Esophagus muscularis mucosa (tissue), 4 donors: ENCODE measurements at places on chromosomes 12 and 14. TPM values are rescaled to one million over a fixed set of nuclear protein-coding genes. Genes with fewer than 3 reads are reported as not detected.

- no peak for DNase-seq
Observed at GRCh38 chr12:105738051-105738450, 400.7 kb downstream of the NUAK1 start.

DNA sequence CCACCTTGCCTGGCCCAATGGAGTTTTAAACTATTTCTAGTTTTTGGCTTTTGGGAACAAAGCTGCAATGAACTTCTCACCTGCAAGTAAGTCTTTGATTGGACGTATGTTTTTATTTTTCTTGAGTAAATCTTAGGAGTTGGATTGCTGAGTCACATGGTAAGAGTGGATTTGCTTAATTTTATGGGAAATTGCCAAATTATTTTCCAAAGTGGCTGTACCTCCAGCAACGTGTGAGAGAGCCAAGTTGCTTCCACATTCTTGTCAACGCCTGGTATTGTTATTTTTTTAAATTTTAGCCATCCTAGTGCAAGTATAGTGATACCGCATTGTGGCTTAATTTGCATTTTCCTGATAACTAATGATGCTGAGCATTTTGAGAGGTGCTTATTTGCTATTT is 136.6 kb downstream of the LMNTD1 start:
- DNase-seq: no peak

GRCh38 chr14:34699873-34700621 is 14.3 kb downstream of the CFL2 start:
- DNase-seq: no peak

DNA sequence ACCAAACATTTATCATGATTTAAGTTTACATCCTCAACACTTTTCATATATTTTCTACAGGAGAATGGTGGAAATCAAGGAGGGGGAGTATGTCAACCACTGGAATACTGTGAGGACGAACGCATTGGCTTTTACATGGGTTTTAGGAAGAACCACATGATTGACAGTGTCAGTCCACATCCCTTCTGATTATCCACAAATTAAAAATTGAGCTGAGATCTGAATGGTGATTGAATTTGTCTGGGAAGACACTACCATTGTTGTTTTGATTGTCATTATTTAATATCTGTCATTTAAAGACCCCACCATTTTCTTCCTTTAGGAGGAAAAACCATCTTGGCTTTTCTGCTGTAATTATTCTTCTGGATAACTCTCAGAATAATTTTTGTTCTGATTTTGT is 31.3 kb upstream of the KLRF1 start:
- DNase-seq: no peak

DNA sequence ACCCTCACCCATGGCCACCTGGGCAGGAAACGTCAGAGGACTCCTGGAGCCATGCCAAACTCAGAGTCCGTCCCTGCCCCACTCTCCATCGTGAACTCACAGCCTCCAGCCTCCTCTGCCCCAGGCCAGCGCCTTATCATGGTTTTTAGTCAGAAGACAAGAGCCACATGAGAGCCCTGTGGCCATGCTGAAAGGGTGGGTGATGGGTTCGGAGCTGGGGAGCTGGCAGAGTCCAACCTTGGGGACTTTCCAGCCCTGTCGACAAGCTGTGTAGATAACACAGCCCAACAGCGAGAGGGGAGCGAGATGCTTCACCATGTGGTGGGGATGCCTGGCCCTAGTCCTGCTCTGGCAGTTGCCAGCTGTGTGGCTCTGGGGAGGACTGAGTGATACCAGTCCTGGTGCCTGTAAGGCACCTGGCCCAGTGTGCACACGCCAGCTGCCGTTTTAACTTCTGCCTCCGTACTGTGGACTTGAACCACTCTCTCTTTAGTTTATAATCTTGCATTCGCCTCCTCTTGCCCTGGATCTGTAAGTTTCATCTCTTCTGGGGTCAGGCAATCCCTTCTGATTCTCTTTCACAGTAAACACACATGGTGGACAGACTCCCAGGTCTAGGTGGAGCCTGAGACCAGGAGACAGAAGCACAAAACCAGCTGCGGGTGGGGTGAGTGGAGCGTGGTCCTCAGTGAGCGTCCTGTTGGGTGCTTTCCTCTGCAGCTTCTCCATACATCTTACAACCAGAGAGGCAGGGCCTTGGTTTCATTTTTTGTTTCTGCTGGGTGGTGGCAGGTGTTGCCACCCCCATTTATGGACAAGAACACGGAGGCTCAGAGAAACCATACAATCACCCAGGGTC is 55.3 kb downstream of the RIN3 start:
- no peak for DNase-seq

DNA sequence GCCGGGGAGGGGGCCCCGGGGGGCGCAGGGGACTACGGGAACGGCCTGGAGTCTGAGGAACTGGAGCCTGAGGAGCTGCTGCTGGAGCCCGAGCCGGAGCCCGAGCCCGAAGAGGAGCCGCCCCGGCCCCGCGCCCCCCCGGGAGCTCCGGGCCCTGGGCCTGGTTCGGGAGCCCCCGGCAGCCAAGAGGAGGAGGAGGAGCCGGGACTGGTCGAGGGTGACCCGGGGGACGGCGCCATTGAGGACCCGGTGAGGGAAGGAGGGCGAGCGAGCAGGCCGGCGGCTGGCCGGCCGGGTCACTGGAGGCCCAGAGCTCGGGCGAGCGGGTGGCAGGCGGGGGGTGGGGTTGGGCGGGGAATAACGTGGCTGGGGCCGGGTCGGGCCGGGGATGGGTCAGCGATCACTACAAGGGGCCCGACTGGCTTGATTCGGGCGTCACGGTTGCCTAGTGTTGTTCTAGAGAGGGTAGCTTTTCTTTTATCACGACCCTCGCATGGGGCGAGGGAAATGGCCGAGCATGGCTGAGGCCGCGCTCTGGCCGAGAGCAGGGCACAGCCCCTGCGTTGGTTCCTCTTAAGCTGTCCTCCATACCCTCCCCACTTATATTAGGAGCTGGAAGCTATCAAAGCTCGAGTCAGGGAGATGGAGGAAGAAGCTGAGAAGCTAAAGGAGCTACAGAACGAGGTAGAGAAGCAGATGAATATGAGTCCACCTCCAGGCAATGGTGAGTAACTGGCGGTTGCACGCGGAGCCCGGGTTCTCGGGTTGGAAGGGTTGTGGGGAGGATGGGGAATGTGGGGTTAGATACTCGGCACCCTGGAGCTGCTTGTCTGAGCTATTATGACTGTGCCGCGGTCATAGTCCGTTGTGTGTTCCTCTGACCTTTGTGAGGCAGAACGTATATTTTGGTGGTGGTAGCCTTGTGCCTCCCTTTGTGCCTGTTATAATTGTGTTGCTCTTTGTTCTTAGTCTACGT is 603 bp downstream of the PABPN1 start:
- DNase-seq: no peak

GRCh38 chr12:39319180-39319579 is 123.7 kb downstream of the KIF21A start:
- no peak for DNase-seq

- DNase-seq: no peak
Observed at GRCh38 chr12:66206141-66206540, 17.1 kb downstream of the IRAK3 start.

DNA sequence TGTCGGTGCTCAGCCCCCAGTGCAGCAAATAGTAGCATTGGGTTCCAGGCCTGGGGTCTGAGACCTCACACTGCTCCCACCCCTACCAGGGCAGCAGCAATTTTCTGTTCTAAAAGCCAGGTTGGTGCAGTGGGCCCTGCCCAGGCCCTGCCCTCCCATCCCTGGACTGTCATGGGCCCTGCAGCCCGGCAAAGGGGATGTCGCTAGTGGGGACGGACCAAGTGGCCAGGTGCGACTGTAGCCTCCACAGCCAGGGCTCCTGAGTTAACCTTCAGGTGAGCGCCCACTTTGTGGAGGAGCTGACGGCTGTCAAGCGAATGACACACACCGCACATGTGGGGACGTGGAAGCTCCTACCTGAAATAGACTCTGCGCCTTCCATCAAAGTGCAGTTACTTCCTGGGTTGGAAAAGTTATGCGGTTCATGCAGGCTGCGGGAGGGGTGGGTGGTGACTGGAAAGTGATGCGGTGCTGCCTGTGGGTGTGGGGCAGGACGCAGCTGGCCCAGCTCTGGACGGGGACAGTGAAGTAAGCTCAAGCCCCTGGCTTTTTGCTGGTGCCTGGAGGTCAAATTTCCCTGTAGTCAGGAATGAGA is 1.5 kb downstream of the INF2 start:
- DNase-seq: no peak

- DNase-seq: no peak
Observed at GRCh38 chr14:50578433-50578832, 18.5 kb downstream of the ATL1 start.

DNA sequence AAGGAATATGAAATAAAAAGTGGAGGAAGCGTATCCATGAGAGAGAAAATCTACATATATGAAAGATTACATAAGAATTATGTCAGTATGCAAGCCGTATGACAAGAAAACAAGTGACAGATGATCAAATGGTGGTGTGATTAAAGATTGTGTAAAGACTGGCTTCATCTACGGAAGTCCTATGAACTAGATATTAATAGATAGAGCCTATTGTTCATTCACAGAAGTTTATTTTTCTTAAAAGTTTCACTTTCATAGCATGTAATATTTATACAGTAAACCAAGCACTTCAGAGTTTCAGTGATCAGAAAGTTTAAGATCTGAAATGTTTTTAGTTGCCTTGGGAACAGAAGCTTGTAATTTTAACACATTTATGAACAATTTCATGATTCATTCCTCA is 84.5 kb downstream of the VRK1 start:
- DNase-seq: no peak

- DNase-seq: no peak
Observed at GRCh38 chr14:91100102-91100501, 13.8 kb upstream of the DGLUCY start.

- DNase-seq: no peak
Observed at GRCh38 chr12:81859521-81859920, 100.4 kb upstream of the PPFIA2 start.

GRCh38 chr12:71671816-71672215 is 7.7 kb downstream of the THAP2 start:
- DNase-seq: no peak

GRCh38 chr12:79844693-79845092 is 90.2 kb downstream of the PPP1R12A start:
- DNase-seq: no peak

DNA sequence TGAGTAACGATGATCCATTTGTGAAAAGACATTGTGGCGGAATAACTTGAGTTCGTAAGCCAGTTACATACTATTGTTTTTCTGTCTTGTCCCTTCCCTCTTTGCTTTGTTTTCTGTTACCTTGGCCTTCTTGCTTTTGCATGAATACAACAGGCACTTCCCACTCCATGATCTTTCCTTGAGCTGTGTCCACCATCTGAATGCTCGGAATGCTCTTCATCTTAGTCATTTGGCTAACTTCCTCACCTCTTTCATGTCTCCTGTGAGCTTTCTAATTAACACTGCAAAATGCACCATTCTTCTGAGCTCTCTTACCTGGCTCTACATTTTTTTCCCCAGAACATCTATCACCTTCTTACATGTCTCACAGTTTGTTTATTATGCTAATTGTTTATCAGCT is 10.0 kb downstream of the KNTC1 start:
- DNase-seq: no peak

- DNase-seq: peak; percentile 98
Observed at GRCh38 chr12:120437735-120438494, at the start of gene COX6A1. Gene COX6A1 (plus strand): TSS chr12:120438113. CDS start chr12:120438127, 14 bp downstream.

DNA sequence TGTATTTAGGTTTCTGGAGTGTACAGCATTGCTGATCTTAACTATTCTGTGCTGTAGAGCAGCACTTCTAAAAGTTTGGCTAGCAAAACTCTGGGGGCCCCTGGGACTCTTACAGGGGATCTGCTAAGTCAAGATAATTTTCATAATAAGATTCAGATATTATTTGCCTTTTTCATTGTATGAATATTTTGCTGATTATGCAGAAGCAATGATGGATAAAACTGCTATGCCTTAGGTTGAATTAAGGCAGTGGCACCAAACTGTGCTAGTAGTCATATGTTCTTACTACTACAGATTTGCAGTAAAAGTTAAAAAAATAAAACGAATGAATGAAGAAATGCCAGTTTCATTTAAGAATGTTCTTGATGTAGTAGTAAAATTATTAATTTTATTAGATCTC is 160.1 kb downstream of the PDZRN4 start:
- no peak for DNase-seq

- DNase-seq: no peak
Observed at GRCh38 chr12:124452576-124453331, 114.7 kb downstream of the NCOR2 start.

- DNase-seq: peak; percentile 82
Observed at GRCh38 chr12:127558361-127558760, 708.6 kb upstream of the TMEM132C start.

GRCh38 chr12:6235906-6236640 is 35.9 kb downstream of the CD9 start:
- no peak for DNase-seq

- peak; percentile 19 for DNase-seq
Observed at GRCh38 chr14:55697414-55697861, 117.4 kb downstream of the KTN1 start.

Gene SERPINA12
- not detected for total RNA-seq

Gene KCNC2
- not detected for total RNA-seq

Gene OR10G2
- total RNA-seq: not detected

Gene SUDS3
- 63.2 TPM for total RNA-seq

Gene ANGEL1
- 13.0 TPM for total RNA-seq

Gene EIF5
- 118 TPM for total RNA-seq

Gene A2ML1
- total RNA-seq: not detected

Gene ADGRD1
- total RNA-seq: 52.4 TPM

Gene GLS2
- 0.97 TPM for total RNA-seq

Gene IAPP
- total RNA-seq: not detected

Gene BMP4
- 21.5 TPM for total RNA-seq

Gene CLEC2A
- total RNA-seq: not detected
